Kasumi-1 (cell line): ENCODE measurements at places on chromosomes 6 and 20.

DNA sequence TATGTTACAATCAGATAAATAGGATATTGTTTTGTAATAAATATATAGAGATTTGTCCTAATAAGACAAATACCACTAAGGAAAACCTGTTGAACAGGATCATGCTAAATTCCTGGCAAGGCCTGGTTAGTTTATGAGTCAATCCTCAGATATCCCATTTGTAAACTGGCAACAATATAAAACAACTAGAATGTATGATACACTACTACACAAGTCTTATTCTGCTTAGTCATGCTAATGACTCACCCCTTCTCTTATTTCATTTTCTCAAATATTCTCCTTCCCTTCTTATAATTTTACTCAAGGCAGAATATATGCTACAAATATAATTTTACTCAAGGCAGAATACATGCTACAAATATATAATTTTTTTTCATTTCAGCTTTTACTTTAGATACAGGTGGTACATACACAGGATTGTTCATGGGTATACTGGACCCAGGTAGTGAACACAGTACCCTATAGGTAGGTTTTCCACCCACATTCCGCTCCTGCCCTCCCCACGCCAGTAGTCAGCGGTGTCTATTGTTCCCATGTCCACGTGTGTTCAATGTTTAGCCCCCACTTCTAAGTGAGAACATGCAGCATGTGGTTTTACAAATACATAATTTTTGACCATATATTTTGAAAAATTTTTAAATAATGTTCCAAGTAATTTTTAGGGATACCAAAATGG lies 6.3 kb downstream of the OSER1 start:
- no peak for DNase-seq

DNA sequence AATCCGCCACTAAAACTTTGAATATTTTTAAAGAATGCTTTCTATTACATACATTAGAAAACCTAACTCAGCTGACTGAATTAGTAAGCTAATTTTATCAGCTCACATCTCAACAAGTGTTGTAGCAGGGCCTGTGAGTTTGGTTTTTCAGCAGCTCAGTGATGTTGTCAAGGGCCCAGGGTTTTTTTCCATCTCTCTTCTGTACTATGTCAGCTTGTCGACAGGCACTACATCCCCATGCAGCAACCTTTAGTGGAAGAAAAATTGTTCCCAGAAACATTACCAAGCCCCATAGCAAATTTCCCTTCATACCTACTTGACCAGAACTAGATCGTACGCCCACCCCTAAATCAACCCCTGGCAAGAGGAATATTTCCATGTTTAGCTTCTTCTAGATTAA lies 170.3 kb upstream of the TNFAIP3 start:
- no peak for DNase-seq

GRCh38 chr6:41656002-41656691 lies 17.9 kb downstream of the MDFI start:
- DNase-seq, result peak; percentile 67

GRCh38 chr6:100892693-100893092 lies 11.6 kb upstream of the ASCC3 start:
- DNase-seq, result no peak

- DNase-seq, result no peak
These were observed 9.4 kb upstream of the ACSS1 start for GRCh38 chr20:25067102-25067987.

DNA sequence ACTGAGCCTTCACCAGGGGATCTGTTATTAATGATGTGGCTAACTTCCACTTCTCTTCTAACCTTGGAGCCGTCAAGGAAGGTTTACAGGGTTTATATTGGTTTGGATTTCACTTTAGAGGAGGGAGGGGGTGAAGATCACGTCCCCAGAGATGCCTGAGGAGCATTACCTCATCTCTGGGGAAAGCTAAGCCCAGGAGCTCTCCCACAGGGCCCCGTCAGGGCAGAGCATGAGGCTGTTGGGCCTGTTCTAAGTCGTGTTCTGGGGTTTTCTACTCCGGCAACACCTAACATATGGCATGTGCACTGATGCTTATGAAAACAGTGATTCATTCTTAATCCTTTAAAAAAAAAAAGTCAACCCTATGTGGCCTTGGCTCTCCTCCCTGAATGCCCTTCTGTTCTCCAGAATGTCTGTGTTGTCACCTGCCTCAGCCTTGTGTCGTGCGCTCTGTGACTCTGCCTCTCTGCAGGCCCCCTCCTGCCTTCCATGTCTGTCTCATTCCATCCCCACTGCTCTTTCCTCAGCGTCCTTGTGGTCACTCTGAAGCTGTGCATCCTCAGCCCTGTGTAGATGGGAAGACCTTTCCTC lies 97.4 kb upstream of the JARID2 start:
- no peak for DNase-seq

DNA sequence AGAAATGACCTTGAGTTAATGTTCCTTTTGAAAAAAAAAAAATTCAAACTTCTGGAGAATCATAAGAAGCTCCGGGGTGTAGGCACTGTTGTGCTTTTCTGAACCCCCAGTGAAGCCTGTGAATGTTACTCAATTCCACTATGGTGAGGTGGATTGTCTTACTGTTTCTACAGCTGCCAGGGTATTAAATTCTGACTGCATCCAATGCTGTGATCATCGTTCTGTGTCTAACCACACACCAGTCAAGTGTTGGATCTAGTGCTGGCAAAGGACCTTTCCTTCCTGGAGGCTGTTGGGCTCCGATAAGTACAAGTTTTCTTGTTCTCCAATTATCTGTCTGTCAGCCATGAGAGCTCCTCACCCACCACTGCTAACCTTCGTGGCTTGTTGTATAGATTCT lies 162.0 kb upstream of the EPHA7 start:
- no peak for DNase-seq

DNA sequence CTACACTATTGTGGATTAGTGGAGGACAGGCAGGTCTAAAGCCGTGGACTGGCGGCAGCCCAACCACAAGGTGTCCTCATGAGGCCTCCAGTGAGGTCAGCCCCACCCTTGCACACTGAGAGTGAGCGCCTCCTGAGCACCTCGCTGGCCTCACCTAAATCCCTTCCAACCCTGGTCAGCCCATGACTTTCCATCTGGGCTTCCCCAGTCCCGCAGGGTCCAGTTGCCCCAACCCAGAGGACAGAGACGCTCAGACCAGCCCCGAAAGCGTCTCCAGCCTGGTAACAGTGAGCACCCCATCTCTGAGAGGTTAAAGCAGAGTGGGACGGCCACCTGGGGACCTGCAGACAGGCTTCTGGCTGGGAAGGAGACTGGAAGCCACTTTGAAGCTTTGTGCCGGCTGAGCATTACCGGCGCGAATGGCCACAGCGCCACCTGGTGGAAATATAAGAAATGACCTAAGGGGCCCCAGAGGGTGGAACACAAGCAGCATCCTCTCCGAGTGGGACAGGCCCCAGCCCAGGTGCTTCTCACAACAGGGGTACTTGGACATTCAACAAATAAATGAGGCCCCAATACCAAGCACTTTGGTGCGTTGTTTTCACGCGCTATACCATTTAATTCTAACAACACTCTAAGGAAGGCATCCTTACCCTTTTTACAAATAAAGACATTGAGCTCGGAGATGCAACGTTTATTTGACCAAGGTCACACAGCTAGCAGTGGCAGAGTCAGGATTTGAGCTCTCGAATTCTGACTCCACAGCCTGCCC lies 65.7 kb upstream of the TOP1 start:
- peak; percentile 70 for DNase-seq

DNA sequence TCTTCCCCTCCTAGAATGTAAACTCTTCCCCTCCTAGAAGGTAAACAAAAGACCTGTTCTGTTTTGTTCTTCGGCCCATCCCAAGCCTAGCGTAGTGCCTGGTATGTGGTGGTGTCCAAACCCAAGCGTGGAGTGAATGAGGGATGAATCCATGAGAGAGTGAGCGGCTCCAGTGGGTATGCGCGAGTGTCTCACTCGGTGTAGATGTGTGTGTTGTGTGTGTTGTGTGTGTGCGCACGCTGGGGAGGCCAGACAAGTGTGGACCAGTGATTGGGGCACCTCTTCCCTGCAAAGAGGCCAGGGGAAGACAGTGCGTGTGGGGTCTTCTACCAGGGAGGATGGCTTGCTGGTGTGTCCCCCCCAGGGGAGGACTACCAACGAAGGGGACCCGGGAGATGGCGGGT lies 392 bp upstream of the SLC2A10 start:
- DNase-seq, result no peak

DNA sequence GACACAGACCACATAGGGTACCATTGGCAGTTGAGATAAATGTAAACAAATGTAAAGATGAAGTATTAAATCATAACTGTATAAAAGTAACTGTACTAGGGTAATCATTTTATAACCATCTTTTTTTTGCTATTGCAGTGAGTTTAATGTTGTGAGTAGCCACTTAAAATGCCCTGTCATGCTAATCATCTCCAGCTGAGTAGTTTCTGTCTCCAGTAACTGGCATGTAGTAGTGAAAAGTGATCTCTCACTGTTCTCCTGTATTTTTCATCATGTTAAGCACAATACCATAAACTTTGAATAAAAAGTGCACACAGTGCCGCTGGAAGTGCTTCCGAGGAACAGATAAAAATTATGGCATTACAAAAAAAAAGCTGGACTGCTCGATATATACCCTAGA lies 45.0 kb upstream of the OPRM1 start:
- no peak for DNase-seq

DNA sequence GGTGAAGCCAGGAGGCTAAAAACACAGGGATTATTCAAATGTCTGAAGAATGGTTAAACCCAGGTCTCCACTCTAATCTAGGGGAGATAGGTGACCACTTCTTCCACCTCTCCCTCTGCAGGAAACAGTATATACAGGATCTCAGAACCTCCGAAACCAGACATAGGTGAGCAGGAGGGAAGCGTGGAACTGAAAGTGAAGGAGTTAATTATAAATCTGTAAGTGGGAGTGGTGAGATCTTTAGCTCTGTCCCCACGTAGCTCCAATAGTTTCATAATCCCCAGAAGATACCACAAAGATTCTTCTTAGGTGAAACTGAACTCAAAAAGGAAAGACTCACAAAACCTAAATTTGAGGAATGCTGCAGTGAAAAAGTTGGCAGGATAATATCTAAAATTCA lies 76.8 kb downstream of the THEMIS start:
- DNase-seq, result no peak

DNA sequence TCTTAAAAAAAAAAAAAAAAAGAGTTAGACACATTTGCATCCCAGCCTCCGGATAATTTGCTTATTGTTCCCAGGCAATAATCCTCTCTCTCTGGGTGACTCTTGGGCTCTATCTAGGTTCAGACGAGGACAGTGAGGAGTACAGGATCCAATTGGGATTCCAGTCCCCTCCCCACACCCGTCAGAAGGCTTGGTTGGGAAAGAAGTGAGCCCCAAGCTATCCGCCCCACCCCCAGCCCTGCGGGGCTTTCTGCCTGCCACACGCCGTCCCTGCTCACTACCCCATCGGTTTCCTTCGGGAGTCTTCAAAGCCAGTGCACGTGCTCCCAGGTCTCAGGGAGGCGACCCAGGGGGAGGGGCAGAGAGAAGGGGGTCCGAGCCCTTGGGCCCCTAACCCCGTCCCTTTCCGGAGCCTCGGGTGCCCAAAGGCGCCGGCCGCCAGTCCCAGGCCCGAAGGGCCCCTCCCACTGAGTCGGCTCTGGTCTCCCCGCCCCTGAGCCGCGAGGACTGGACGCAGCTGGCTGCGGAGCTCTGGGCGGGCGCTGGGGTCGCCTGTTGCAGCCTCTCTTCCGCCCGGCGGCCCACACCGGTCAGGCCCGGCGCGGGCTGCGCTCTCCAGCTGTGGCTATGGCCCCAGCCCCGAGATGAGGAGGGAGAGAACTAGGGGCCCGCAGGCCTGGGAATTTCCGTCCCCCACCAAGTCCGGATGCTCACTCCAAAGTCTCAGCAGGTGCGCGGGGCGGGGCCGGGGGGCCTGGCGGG lies 2.5 kb downstream of the MYMX start:
- peak; percentile 42 for DNase-seq

- no peak for DNase-seq
These were observed 1846.5 kb upstream of the DEFB115 start for GRCh38 chr20:29410806-29411457.

- peak; percentile 33 for DNase-seq
These were observed 690 bp downstream of the GDAP1L1 start for GRCh38 chr20:44247586-44248409.

DNA sequence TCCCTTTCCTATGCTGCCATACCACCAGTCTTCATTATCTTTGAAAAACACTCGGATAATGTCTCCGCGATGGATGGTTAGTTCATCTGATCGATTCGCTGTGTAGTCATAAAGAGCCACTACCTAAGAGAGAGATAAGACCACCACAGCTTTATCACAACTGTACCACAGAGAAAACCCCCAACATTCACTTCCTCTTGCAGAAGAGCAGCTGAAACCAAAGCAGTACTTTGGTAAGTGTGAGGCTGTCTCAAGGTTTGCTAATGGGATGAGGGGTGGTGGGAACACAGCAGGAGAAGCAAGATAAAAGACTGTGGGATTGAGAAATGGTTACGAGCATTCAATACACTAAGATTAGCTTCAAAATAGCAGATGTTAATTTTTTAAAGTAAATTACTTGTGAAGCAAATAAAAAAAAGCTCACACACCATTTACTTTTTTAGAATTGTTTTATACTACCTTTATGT lies 142.1 kb downstream of the MYB start:
- DNase-seq, result peak; percentile 77

GRCh38 chr20:5002077-5002413 lies 735 bp upstream of the SLC23A2 start:
- no peak for DNase-seq

DNA sequence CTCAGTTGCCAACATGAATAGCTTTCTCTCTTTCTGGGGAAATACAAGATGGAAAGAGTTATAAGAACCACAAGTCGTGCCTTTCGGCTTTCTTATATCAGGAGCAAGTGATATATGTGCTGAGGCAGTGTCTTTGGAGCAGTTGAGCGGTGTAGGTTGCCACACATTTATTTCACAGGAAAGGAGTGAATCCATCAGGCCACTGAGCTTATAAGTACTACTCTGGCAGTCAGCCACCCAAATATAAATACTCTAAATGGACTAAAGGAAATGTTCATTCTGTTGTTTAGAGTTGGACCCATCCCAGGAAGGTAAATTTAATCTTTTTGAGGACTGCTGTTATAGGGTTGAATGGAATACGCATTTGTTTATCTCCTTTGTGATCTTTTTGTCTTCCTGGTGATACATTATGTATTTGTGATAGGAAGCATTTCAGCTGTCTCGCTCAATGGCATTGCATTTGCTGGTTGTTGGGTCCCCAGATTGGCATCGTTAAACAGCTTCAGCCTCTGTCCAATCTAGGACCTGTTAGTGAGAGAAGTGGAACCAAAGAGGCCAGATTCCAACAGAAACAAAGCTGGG lies 139.7 kb downstream of the SOBP start:
- no peak for DNase-seq

GRCh38 chr6:93327857-93328256 lies 91.5 kb downstream of the EPHA7 start:
- no peak for DNase-seq

GRCh38 chr6:118618676-118619377 lies 32.6 kb downstream of the CEP85L start:
- DNase-seq, result peak; percentile 54
